ENCODE measurements at places on chromosomes 5 and 9.
A peak's percentile ranks its signal among the peaks of the same experiment; 100 is the strongest.

GRCh38 chr9:25703701-25704357 is 25.6 kb upstream of the TUSC1 start:
- no peak for DNase-seq

DNA sequence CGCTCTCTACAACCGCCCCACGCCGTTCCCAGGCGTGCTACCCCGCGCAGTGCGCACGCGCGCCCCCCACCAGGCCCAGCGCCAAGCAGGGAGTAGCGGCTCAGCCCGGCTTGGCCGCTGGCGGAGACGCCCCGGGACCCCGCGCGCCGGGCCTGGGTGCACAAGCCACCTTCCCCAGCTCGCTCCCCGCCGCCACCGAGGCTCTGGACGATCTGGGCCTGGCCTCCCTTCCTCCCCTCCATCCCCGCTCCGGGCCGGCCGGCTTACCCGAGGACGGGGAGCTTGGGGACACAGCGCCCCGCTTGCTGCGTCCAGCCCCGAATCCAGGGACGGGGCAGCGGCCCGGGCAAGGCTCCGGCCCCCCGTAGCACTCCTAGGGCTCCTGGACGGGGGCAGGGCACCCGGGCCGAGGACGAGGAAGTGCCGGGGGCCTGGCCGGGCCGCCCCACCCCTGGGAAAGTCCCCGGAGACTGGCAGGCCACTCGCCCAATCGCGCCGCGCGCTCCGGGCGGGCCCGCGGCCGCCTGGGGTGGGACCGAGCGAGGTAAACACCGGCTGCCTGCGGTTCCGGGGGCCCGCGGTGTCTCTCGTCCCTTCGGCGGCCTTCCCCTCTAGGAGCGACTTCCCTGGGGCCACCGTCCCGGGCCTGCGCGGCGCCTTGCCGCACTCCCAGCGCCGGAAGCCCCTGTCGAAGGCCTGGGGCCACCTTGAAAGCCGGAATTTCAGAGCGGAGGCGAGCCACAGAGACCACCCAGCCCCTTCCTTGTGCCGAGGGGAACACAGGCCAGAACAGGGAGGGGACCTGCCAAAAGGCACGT is at the start of gene TNIP1:
TSS of gene TNIP1 (minus strand) at position 422 of the 818 bp plus-strand sequence. CDS start 15,939 bp downstream, outside the sequence.
- peak; percentile 94 for DNase-seq

DNA sequence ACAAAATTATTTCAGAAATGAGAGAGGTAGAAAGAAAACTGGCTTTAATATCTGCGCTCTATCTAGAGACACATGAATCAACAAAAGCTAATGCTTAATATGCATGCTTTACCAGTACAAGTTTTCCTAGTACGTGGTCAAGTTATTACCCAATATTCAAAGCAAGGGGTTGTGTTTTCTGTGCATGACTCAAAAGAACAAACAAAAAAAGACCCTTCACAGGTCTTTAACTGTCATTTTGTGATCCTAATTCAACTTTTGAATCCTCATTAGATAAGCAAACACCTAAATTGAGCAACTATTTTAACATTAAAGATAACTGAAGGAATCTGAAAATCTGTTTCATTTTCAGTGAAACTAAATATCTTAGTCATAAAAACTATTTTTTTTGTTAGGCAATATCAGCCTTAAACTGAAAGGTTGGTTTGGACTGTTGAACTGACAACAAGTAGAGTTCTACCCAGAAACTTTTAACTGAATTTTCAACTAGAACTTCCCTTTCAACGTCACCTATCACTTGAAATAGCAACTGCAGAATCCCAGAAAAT is 12.5 kb downstream of the ST8SIA4 start:
- no peak for DNase-seq

- DNase-seq: no peak
These were observed 10.5 kb downstream of the PFDN1 start for GRCh38 chr5:140292212-140293036.

- no peak for DNase-seq
These were observed 4.5 kb downstream of the SLC36A1 start for GRCh38 chr5:151451626-151452520.

DNA sequence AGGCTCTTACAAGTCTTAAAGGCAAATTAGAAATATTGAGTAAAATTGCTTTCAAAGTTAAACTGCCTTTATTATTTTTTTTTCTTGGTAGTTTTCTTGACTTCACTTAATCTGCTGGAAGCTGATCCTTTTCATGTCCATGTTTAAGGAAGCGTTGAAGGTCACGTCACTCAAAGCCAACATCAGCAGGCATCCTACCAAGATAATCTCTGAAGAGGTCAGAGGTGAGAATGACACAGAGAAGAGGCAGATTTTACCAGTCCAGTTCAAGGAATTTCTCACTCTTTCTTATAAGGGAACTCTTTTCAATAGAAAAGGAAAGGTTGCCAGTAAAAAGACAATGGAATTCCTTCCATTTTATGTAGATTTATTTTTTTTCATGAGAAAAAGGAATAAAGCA is 259.8 kb downstream of the ANXA1 start:
- no peak for DNase-seq

DNA sequence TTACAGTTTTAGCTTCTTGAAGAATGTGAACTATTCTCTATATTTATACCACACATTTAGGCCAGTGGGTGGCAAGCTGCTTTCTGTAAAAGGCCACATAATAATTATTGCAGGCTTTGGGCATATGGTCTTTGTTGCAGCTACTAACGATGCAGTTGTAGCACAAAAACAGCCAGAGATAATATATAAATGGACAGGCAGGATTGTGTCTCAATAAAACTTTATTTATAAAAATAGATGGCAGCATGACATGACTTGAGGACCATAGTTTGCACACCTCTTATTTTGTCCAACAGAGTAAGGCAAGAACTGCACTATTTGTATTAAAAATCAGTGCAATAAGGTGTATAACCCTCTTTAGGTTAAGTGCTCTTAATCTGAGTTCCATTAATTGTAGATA is 415.0 kb downstream of the ANXA1 start:
- DNase-seq: no peak

GRCh38 chr5:138934971-138935370 is 59.8 kb upstream of the LRRTM2 start:
- no peak for DNase-seq

DNA sequence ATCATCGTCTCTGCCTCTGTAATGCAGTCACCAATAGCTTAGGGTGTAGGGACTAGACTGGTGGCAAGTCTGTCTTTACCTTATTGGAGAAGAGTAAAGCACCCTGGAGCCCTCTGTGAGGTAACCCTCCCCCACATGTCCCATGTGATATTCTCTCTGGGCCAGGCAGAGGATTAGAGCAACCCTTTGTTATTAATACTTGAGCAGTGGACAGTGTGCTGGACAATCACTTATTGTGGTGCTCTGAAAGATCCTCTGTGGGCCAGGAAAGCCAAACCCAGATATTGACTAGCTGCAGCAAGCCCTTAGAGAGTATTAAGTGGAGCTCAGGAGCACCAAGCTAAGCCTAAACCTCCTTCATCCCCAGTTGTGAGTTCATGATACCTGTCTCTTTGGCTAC is 139.7 kb upstream of the RUSC2 start:
- DNase-seq: no peak

DNA sequence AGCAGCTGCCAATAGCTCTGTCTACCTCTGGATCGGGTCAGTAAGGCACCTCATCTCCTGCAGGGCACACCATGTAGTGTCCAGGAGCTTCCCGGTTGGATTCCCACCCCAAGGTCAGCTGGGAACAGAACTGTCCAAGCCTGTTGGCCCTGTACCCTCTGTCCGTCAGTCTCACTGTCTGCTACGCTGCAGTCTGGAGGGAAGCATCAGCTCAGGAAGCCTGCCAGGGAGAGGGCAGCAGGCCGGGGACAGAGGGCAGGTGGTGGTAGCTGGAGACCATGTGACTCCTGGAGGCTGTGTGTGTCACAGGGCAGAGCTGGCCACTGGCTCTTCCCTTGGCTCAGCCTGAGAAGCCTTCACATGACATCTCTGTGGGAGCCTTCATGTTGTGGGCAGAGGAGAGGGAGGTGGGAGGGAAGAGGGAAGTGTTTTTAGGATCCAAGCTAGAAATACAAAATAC is 134.5 kb downstream of the SEC61B start:
- no peak for DNase-seq

DNA sequence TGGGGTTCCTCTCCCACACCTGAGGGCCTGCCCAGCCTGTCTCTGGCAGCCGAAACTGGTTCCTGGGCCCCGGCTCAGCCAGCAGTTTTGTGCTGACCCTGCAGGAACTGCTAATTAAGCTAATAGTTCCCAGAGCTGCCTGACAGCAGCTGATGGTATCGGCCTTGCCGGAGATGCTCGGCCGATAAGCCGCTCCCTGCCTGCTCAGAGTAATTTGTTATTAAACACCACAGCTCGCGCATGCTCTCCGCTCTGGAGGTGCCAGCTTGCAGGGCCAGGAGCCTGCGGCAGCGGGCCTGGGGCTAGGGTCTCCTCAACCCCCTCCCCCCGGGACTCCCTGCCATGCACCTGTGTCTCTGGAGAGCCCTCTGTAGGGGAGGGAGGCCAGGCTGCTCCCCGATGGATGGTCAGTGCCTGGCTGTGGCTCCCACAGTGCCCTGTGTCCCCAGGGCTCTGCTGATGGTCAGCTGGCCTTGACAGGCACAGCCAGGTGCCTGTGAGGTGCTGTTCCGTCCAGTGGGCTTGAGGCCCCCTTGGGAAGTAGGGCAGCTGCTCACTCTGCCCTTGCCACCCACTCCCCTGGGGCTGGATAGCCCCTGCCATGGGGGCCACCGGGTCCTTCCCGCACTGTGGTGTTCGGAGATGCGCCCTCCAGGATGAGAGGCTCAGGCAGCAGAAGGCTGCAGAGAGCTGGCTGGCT is 41.7 kb downstream of the RXRA start:
- DNase-seq: no peak

GRCh38 chr9:129962889-129963703 is 79.9 kb downstream of the FNBP1 start:
- DNase-seq: peak; percentile 81

GRCh38 chr9:120608421-120608820 is 28.5 kb upstream of the CDK5RAP2 start:
- DNase-seq: no peak

GRCh38 chr9:106958955-106959657 is 96.1 kb downstream of the ZNF462 start:
- DNase-seq: no peak

- DNase-seq: no peak
These were observed 9.8 kb downstream of the GCNT4 start for GRCh38 chr5:75042522-75042921.

GRCh38 chr9:942805-943580 is 33.5 kb upstream of the DMRT3 start:
- peak; percentile 6 for DNase-seq

DNA sequence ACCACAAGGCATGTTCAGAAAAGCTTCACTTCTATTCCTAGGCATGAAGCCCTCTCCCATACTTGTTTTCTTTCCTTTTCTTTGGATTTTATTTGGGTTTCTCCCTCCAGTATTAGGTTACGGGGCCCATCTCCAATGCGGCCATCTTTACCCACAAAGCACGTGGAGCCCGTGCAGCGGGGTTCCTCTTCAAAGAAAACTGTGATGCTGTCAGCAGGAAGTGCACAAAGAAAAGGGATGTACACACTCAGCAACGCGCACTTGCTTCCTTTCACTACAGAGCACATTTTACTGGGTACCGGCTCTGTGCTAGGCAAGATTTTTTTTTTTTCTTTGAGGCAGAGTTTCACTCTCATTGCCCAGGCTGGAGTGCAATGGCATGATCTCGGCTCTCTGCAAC is 106.6 kb downstream of the COL23A1 start:
- peak; percentile 56 for DNase-seq

GRCh38 chr5:61600945-61601511 is 269.0 kb downstream of the ZSWIM6 start:
- no peak for DNase-seq

- no peak for DNase-seq
These were observed 156.6 kb downstream of the PRDM6 start for GRCh38 chr5:123245689-123246088.

GRCh38 chr5:76764374-76764773 is 48.4 kb downstream of the F2R start:
- no peak for DNase-seq

GRCh38 chr5:137567226-137567625 is 68.1 kb upstream of the SPOCK1 start:
- DNase-seq: no peak

DNA sequence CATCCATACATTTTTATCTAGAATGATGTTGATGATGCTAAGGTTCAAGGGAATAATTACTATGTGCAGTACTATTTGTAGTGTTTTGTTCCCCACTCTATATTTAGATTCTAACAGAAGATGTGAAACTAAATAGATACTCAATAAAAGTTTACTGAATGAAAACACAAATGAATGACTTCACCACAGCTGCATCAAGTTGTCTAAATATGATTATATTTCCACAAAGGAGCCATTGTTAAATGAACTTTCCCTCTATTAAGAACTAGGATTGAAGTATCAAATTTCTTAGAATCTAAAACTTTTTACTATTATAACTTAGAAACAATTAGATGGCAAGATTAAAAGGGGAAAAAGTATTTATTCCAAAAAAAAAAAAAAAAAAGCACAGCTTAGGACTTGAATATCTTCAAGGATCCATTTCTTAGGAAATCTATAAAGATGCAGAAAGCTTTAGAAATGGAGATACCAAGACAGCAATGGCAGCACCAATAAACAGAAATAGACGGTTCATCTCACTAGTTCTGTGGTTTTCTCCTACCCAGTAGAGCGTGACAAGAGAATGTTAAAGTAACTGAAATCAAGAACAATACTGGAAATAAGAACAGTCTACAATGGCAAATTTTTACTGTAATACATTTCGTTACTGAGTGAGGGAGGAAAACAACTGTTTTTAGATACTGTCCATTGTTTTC is 347.6 kb downstream of the EBF1 start:
- DNase-seq: no peak

- no peak for DNase-seq
These were observed 7.3 kb upstream of the RASEF start for GRCh38 chr9:83070261-83070660.

DNA sequence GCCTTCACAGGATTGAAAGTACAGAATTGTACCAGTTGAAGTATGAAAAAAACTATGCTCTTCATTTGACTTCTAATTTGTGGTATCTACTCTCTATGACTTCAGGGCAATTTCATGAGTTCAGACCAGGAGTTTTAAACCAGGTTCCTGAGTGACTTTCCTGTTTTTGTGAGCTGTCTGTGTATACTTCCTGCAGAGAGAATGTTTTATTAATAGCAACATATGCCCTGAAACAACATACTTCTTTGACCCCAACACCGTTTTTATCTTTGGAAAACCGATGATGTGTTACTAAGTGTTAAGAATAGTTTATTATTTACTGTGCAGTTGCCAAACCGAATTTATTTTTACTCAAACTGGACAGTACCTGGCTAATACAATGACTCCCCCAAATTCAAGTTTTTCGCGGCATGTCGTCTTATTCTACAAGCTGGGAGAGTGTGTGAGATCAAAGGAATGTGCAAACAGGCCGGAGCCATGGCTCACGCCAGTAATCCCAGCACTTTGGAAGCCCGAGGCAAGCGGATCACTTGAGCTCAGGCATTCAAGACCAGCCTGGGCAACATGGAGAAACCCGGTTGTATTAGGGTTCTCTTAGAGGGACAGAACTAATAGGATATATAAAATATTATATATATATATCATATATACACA is 58.7 kb upstream of the ERBIN start:
- no peak for DNase-seq

DNA sequence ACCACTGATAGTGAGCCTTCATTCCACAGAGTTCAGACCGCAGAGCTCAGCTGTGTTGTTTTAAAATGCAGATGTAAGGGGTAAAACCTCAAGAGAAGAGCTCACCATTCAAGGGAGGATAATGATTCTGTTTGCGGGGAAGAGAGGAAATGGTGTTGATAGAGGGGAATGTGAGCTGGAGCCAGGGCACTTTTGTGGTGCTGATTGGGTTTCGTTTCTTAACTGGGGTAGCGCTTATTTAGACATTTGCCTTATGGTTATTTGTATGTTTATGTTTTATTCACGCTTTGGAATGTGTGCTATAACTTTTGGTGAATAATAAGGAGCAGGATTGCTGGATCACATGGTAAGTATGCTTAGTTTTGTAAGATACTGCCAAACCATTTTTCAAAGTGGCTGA is 42.5 kb downstream of the STXBP1 start:
- no peak for DNase-seq

Data from activated CD4-positive, alpha-beta T cell treated with anti-CD3 and anti-CD28 coated beads for 48 hours (primary cell).